A673 (cell line): ENCODE measurements at places on chromosomes 12 and 14. TPM values are rescaled to one million over a fixed set of nuclear protein-coding genes. Genes with fewer than 3 reads are reported as not detected.

PGF gene
- 32.2 and 48.1 TPM in 2 replicates for total RNA-seq

C12orf50 gene
- 0.15 and 0.20 TPM in 2 replicates for total RNA-seq

PTPN21 gene
- 6.1 and 6.5 TPM in 2 replicates for total RNA-seq

CCDC85C gene
- total RNA-seq = 24.6 and 31.5 TPM in 2 replicates

APOF gene
- not detected in 2 replicates for total RNA-seq

- H3K4me3 ChIP-seq = no peak overlapping the region
- peak; percentile 79 for DNase-seq
- H3K27ac ChIP-seq = peak overlapping the region; percentile 49
- peaks cover 14% of the 10 kb centered on the region for H3K4me1 ChIP-seq
- no peaks in the 10 kb centered on the region for H3K36me3 ChIP-seq
- no peaks in the 10 kb centered on the region for H3K27me3 ChIP-seq
Observed at GRCh38 chr14:21711360-21711961, 37.8 kb upstream of the OR4E1 start.

- peaks cover 54% of the 10 kb centered on the region for H3K27me3 ChIP-seq
- no peak overlapping the region for H3K4me3 ChIP-seq
- no peak overlapping the region for H3K27ac ChIP-seq
- H3K36me3 ChIP-seq = no peaks in the 10 kb centered on the region
- DNase-seq = no peak
Observed at GRCh38 chr12:131065279-131065678, 111.6 kb downstream of the ADGRD1 start.

- H3K4me1 ChIP-seq = no peaks in the 10 kb centered on the region
- no peaks in the 10 kb centered on the region for H3K36me3 ChIP-seq
- no peak overlapping the region for H3K4me3 ChIP-seq
- H3K27ac ChIP-seq = no peak overlapping the region
- H3K27me3 ChIP-seq = no peaks in the 10 kb centered on the region
- DNase-seq = no peak
Observed at GRCh38 chr12:2214411-2214810, 161.6 kb downstream of the CACNA1C start.

DNA sequence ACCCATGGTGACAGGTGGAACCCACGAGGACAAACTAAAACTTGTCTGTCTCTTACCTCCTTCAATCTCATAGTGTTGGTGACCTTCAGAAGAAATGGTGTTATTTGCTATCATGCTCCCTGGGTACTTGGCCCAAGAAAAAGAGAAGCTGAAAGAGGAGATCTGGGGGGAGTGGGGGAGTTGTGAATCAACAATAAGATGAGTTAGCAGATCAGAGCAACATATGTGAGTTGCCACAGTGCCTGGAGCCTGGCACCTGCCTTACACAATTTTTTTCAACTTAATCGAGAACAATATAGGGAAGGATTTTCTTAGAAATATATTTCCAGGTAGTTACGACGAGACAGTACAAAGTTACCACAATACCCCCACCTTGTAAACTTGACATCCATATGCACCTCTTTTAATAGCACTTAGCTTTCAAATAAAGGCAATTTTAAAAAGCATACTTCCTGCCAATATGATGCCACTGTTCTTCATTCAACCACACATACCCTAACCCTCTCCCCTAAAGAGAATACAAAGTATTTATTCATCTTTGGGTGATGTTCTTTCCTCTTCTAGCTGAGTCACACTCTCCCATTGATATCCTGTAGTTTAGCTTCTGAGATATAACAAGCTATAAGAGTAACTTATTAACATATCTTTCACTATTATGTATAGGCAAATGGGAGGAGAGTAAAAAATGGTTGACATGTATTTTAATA is 424.1 kb upstream of the OR4E1 start:
- peaks cover 4% of the 10 kb centered on the region for H3K4me1 ChIP-seq
- no peak overlapping the region for H3K27ac ChIP-seq
- DNase-seq = no peak
- no peaks in the 10 kb centered on the region for H3K27me3 ChIP-seq
- no peak overlapping the region for H3K4me3 ChIP-seq
- no peaks in the 10 kb centered on the region for H3K36me3 ChIP-seq

DNA sequence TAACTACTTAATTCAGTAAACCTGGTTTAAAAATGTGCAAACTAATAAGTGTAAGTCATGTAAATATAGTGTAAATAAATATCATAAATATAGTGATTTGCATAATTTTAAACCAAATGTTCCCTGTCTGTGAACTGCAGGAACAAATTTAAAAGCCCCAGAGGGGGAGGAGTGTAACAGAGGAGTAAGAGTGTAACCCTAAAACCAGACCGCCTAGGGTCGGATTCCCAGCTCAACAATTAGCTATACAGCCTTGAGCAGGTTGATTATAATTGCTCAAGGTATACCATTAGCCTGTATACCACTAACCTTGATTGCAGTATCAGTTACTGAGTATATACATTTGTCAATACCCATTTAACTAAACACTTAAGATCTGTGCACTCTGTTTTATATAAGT is 218.4 kb downstream of the ADAMTS20 start:
- no peak overlapping the region for H3K4me3 ChIP-seq
- H3K4me1 ChIP-seq = no peaks in the 10 kb centered on the region
- no peak overlapping the region for H3K27ac ChIP-seq
- no peaks in the 10 kb centered on the region for H3K36me3 ChIP-seq
- no peaks in the 10 kb centered on the region for H3K27me3 ChIP-seq

GRCh38 chr12:100433701-100434100 is 40.0 kb upstream of the NR1H4 start:
- H3K36me3 ChIP-seq = no peaks in the 10 kb centered on the region
- H3K4me1 ChIP-seq = no peaks in the 10 kb centered on the region
- DNase-seq = no peak
- H3K27me3 ChIP-seq = no peaks in the 10 kb centered on the region

- no peak overlapping the region for H3K4me3 ChIP-seq
- no peaks in the 10 kb centered on the region for H3K27me3 ChIP-seq
- DNase-seq = no peak
- no peaks in the 10 kb centered on the region for H3K4me1 ChIP-seq
- no peaks in the 10 kb centered on the region for H3K36me3 ChIP-seq
- H3K27ac ChIP-seq = no peak overlapping the region
Observed at GRCh38 chr12:52828156-52828555, 6.0 kb downstream of the KRT79 start.

DNA sequence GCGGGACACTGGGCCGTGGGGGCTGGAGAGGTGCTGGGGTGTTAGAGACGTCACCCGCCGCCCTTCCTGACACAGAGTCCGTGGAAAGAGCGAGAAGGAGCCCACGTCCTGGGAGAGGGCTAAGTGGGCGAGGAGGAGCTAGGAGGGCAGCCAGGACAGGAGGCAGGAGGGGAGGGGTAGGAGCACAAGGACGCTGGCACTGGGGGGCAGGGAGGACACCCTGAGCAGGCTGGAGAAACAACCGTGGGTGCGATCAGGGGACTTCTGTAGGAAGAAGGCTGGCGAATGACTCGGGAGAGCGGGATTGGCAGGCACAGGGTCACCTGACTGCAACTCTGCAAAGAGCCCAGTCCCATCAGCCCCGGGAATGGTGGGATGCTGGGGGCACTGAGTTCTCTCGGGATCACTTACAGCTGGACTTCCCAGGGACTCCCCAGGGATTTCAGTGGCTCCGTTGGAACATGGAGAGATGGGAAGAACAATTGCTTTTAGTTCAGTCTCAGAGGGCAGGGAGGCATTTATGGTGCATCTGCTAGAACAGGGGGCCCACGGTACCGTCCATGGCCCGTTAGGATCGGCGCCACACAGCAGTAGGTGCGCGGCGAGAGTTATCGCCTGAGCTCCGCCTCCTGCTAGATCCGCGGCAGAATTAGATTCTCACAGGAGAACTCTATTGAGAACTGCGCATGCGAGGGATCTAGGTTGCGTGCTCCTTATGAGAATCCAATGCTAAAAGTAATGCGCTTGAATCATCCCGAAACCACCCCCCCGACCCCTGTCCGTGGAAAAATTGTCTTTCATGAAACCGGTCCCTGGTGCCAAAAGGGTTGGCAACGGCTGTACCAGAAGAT is 24.3 kb downstream of the UBR7 start:
- peak; percentile 68 for DNase-seq
- H3K27me3 ChIP-seq = no peaks in the 10 kb centered on the region
- peaks cover 12% of the 10 kb centered on the region for H3K36me3 ChIP-seq
